ENCODE measurements at places on chromosomes 12 and 14.

DNA sequence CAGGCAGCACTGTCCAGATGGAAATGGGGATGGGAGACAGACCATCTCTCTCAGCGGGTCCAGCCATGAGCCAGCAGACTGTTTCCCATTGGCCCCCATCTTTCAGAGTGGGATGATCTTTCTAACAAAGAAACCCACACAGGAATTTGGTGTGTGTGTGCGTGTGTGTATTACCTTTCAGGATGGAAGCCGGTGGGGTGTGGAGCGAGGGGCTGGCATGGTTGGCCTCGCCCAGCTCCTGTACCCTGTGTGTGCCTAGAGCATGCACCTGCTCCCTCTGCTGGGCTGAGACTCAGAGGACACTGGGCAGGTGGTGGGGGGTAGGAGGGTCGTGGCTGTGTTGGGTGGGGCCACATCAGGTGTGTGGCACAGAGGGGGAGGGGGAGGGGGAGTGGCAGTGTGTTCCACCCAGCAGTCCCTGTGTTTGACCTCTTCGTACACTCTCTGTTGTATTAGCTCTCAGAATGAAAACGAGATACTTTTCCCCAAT lies 33.0 kb upstream of the TSPAN9 start:
- no peak for DNase-seq

DNA sequence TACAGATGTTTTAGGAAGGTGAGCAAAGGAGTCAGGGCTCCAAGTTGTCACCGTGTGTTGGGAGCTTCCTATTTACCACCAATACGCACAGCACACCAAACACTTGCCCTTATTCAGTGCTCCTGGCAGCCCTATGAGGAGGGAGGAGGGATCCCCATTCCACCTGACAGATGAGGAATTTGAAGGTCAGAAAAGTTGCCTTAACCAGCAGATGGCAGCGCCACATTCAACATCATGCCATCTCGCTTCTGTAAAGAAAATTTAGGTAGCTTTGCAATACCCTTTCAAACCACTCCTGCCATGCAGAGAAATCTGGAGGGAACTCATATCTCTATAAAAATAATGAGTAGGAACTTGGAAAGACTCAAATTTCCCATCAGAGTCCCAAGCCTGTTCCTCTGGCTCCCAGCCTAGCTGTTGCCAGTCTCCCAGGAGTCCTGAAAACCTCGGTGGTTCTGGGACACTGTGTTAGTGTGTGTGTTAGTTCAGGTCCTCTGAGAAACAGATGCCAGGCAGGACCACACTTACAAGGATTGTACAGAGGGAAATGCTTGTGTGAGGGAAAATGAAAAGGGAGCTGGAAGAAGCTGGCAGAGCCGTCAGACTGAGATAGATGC lies 410.5 kb downstream of the MED13L start:
- DNase-seq: no peak

GRCh38 chr12:77594366-77594765 lies 236.3 kb upstream of the NAV3 start:
- no peak for DNase-seq

GRCh38 chr12:63319386-63319785 lies 168.4 kb upstream of the AVPR1A start:
- no peak for DNase-seq

- no peak for DNase-seq
These were observed 5.9 kb upstream of the ALG10 start for GRCh38 chr12:34016361-34016760.

GRCh38 chr12:52946797-52947547 lies 1.9 kb upstream of the KRT18 start:
- DNase-seq: no peak

- DNase-seq: no peak
These were observed 133.7 kb downstream of the CALM1 start for GRCh38 chr14:90530523-90530922.

- DNase-seq: no peak
These were observed 7.1 kb downstream of the ASB2 start for GRCh38 chr14:93969082-93969828.
